ENCODE measurements at places on chromosomes 6 and 20. TPM values are rescaled to one million over a fixed set of nuclear protein-coding genes. Genes with fewer than 3 reads are reported as not detected.

Gene TBXT
- total RNA-seq: not detected

Gene ELOVL2
- 1.6 TPM for total RNA-seq

Gene RBBP9
- total RNA-seq: 8.6 TPM

Gene SYTL3
- total RNA-seq: 4.2 TPM

Gene MAPK14
- total RNA-seq: 46.7 TPM

Gene DHX35
- total RNA-seq: 15.2 TPM

Gene SLC17A3
- total RNA-seq: not detected

Gene OLIG3
- total RNA-seq: not detected

Gene METTL24
- 1.2 TPM for total RNA-seq

Gene NECAB3
- 81.7 TPM for total RNA-seq

Gene NOTCH4
- total RNA-seq: 16.2 TPM

Gene NKAIN2
- total RNA-seq: 2.3 TPM

Gene CPNE5
- total RNA-seq: 47.4 TPM

Gene MATN4
- total RNA-seq: not detected

Gene SF3B5
- 113 TPM for total RNA-seq

Gene DAAM2
- total RNA-seq: 9.7 TPM

Data from right atrium auricular region (tissue), 2 donors.